WTC11 (cell line): ENCODE measurements at places on chromosomes 16 and 17. TPM values are rescaled to one million over a fixed set of nuclear protein-coding genes. Genes with fewer than 3 reads are reported as not detected.
A peak's percentile ranks its signal among the peaks of the same experiment; 100 is the strongest.

TP53TG3 gene
- total RNA-seq, result not detected in 3 replicates

DNA sequence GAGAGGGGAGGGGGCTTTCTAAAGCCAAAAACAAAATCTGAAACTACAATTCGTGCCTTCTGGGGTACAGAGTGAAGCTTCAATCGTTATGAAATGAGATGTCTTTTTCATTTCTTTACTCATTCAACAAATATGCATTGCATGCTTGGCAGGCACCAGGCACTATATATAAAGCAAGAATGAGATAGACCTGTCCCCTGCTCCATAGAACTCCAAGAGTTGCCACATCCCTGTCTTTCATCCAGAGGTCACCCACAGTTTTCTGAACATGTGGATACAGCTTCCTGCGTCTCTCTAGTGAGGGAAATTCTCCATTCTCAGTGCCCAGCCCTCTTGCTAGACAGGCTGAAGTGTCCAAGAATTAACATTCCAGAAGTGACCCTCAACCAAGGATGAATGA is 343.2 kb upstream of the MAF start:
- no peak for DNase-seq

- DNase-seq, result peak; percentile 98
Measured at GRCh38 chr17:74379495-74380085, 12.3 kb downstream of the GPR142 start.

- DNase-seq, result no peak
Measured at GRCh38 chr16:12158428-12158827, 181.9 kb downstream of the SNX29 start.

- no peak for DNase-seq
Measured at GRCh38 chr17:39769974-39770587, 32.3 kb downstream of the GRB7 start.

B3GNT9 gene
- total RNA-seq, result 6.4 to 7.8 TPM (median 7.6 TPM) in 3 replicates

LDHD gene
- 12.3 to 12.6 TPM (median 12.3 TPM) in 3 replicates for total RNA-seq

IL4R gene
- 22.2 to 28.7 TPM (median 22.4 TPM) in 3 replicates for total RNA-seq

DNA sequence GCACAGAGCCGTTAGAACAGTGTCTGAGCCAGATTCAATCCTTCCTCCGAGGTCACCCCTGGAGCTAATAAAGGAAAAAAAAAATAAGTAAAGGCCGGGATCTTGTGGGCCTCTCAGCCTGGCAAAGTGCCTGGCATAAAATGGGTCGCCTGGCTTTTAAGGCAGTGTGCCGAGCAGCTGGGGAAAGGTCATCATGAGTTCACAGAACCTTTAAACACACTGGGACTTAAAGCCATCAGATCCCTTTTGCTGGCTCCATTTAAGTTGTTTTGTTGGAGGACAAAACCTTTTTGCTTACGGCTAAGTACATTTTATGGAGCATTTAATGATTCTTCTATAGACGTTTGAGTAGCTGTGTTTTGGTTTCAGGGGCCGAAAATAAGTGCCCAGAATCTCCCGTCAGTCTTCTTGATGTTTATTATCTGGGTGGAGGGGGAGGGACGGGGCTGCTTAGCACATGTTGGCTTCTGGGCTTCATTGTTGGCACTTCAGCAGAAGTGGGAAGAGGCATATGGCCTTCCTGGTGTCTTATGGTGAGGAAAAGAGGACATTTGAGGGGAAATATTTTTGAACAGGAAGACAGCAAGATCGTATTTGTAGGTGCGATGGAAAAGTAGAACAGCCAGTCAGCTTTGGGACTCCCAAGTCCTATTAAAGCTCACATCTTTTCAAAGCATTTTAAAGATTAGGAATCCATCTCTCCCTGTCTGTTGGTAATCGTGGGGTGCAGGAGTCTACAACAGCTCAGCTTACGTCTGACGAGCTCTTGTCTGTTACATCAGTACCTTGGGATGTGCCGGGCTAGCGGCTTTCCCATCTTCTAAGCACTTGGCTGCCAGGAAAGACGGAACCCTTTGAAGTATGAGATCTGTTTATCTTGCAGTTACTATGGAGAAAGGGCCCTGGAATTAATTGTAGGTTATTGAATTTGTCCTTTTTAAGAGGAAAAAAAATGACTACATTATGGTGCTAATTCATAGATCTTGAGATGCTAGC is 31.1 kb downstream of the RBFOX1 start:
- DNase-seq, result no peak

ODAD4 gene
- total RNA-seq, result 1.2 to 2.1 TPM (median 1.9 TPM) in 3 replicates

SCPEP1 gene
- 41.3 to 49.3 TPM (median 43.1 TPM) in 3 replicates for total RNA-seq

DNA sequence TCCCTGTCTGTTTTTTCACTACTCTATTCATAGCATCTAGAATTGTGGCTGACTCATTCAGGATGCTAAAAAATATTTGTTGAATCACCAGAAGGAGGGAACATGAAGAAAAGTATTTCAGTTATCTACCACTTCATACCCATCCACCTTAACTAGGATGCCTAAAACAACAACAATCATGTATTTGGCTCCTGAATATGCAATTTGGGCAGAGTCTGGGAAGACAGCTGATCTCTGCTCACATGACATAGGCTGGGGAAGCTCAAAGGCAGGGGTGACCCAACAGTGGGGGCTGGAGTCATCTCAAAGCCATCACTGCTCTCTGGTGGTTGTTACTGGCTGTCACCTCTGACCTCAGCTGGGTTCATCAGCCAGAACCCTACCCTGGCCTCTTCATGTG is 80.1 kb upstream of the RPL38 start:
- no peak for DNase-seq
